ENCODE measurements at places on chromosomes 3 and 15. TPM values are rescaled to one million over a fixed set of nuclear protein-coding genes. Genes with fewer than 3 reads are reported as not detected.

DNA sequence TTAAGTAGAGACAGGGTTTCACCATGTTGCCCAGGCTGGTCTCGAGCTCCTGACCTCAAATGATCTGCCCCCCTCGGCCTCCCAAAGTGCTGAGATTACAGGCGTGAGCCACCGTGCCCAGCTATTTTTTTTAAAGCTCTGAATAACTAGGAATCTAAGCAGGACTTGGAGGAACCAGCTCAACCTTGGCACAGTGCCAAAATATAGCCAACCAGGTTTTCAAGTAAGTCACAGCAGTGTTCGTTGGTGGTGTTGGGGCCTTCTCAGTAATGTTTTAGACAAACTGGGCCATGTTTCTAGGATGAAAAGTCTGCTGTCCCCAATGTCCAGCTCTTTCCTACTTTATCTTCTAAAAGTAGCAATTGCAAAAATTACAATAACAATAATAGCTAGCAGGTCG, 6.4 kb upstream of the ADAM10 start:
- no peak for DNase-seq

Gene MAGI1
- total RNA-seq: 1.4 TPM

DNA sequence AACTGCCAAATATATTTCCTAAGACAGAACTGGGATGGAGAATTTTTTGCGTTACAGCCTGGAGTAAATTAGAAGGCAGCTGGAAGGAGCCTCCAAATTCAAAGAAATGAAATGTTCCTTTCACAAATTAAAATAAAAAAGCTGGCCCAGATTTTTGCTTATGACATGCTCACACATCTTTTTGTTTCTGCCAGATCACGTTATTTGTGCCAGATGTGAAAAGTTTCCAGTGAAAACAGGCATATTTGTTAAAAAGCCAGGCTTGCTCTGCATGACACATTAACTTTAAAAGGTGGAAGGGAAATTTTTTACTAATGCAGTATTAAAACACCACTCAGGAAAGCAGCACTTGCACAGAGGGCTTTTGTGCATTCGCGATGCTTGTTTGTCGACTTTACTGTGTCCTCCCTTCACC, 23.3 kb upstream of the ACKR4 start:
- no peak for DNase-seq

GRCh38 chr15:63371297-63371918, 10.2 kb downstream of the CA12 start:
- DNase-seq: no peak

DNA sequence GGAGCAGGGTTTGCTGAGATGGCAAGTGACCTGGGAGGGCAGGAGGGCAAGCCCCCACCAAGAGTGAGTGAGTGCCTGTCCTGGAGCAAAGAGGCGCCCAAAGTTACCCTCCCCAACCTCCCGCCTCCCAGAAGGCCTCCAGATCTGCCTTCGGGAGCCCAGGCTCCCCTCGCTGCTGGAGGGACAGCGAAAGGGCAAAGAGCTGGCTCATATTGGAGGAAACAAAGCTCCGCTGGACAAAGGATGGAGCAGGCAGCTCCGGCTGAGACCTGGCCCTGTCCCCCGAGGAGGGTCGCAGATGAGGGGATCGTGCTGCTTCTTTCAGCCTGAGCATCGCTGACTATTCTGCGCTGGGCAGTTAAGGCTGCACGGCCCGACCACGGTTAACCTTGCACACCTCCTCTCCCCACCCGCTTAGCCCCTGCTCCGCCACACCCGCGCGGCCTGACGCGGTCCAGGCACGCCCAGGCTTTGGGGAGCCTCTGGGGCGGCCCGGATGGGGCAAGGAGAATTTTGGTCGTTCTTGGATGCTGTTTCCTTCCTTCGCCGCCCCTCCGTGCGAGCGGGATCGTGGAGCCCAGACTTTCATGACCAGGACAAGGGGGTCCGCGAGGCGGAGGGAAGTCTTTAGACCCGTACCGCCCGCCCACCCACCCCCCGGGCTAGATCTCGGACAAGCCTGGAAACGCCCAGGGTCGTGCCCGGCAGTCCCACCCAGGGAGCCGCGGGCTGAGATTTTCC, 651 bp downstream of the PLCD1 start:
- DNase-seq: no peak

GRCh38 chr3:30112902-30113484, 493.4 kb upstream of the TGFBR2 start:
- peak; percentile 6 for DNase-seq

DNA sequence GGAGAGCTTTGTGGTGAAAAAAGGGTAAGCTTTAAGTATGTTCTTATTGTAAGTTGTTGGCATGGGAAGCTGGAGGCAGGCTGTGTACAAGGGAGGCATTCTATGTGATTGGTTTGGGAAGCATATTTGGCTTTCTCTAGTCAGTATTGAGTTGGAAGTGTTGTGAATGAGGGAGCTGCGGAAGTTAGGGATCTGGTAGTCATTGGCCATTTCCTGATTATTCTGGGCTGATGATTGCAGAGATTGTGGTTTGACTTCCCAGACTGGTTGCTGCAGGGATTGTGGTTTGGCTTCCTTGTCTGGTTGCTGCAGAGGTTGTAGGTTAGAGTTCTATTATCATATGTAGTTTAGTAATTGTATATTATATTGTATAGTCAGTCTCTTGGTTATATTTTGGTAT, 21.0 kb downstream of the STXBP5L start:
- peak; percentile 85 for DNase-seq

DNA sequence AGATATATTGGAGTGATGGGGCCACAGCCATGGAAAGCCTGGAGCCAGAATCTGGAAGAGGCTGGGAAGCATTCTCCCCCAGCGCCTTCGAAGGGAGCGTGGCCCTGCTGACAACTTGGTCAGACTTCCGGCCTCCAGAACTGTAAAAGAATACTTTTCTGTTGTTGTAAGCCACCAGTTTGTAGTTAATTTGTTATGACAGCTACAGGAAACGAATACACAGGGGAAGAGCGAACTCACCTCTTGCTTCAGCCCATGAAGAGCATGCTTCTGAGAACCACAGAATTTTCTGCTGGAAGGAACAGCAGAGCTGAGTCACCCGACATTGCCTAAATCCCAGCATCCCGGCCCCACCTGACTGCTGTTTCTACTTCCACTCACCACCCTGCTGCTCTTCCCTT, 501.7 kb downstream of the SHQ1 start:
- peak; percentile 92 for DNase-seq

- DNase-seq: no peak
Measured at GRCh38 chr15:40232625-40233070, 6.2 kb upstream of the PAK6 start.

- no peak for DNase-seq
Measured at GRCh38 chr3:186955898-186956696, 25.8 kb downstream of the ST6GAL1 start.

Gene TF
- total RNA-seq: not detected
